Breast epithelium (tissue), 4 donors: ENCODE measurements at places on chromosomes 5 and 9.

DNA sequence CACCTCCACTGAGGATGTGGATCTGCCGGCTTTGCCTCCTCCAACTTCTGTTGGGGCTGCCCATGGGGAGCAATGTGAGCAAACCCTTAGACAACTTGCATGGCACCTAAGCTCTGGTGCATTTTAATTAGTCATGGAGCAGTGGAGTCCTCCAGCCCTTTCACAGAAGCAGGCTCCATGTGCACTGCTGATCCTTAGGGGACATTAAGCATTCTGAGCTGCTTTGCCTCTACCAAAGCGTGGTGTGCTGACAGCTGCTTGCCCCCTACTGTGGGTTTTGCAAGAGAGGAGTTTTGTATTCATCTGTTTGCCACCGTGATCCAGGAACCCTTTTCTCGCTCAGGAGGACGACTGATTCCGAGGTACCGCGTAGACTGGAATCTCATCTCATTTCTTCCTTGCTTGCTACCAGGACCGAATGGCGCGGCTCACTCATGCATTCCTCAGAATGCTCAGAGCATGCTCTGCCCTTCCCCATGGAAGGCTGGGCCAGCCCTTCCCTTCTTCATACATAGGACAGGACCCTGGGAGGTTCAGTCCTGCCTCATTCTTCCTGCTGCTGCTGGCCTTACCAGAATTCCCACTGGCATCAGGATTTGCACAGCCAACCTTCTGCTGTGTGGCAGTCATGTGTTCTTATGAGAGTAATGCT lies 432.5 kb downstream of the GADD45G start:
- DNase-seq: no peak

GRCh38 chr5:94700592-94700991 lies 82.1 kb downstream of the SLF1 start:
- no peak for DNase-seq

DNA sequence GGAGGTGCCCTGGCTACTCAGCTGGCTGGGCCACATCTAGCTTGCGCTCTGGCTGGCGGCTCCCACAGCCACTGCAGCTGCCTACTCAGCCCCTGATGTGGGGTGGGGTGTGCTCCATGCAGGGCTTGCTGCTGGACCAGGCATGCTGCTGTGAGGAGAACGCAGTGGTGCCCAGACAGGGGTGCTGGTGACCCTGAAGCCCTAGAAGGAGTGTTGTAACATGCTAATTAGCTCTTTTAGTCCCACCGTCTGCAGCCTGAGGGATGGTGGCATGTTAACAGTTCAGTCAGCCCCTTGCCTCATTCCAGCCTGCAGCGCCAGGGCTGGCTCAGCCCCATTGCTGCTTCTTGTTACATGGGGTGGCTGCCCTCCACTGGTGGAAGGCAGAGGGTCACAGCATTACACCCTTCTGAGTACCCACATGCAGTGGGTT lies 642.3 kb downstream of the DMRTA1 start:
- no peak for DNase-seq

GRCh38 chr5:147200004-147200403 lies 34.8 kb upstream of the STK32A start:
- DNase-seq: no peak

DNA sequence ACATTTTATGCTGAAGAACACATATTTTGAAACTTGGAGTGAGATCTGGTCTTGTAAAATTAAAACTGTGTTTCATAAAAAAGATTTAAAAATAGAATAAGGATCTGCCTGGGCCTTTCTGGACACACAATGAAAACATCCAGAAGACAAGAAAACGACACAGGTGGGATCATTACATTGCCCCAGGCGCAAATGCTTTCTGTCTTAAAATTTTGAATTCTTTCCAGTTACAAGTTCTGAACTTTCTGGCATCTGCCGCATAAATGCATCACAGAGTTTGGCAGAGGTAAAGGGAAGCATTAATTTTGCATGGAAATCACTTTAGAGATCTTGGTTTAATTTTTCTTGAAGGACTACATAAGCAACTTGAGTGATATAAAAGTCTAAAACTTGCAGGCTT lies 219.6 kb downstream of the WDR70 start:
- no peak for DNase-seq
